GM12864 (cell line): ENCODE measurements at places on chromosomes 5 and 9.

GRCh38 chr5:174189654-174190541 lies 144.4 kb downstream of the NSG2 start:
- DNase-seq: no peak

- DNase-seq: no peak
These were observed 482 bp downstream of the CD14 start for GRCh38 chr5:140632366-140633020.

GRCh38 chr9:14515571-14516198 lies 177.5 kb downstream of the ZDHHC21 start:
- no peak for DNase-seq

- DNase-seq: no peak
These were observed 67.4 kb upstream of the HRH2 start for GRCh38 chr5:175590471-175590881.

DNA sequence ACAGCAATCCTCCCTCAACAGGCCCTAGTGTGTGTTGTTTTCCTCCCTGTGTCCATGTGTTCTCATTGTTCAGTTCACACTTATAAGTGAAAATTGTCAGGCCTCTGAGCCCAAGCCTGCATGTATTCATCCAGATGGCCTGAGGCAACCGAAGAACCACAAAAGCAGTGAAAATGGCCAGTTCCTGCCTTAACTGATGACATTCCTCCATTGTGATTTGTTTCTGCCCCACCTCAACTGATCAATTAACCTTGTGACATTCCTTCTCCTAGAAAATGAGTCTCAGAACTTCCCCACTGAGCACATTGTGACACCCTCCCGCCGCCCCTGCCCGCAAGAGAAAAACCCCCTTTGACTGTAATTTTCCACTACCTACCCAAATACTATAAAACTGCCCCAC lies 17.4 kb upstream of the TRPC7 start:
- DNase-seq: no peak

DNA sequence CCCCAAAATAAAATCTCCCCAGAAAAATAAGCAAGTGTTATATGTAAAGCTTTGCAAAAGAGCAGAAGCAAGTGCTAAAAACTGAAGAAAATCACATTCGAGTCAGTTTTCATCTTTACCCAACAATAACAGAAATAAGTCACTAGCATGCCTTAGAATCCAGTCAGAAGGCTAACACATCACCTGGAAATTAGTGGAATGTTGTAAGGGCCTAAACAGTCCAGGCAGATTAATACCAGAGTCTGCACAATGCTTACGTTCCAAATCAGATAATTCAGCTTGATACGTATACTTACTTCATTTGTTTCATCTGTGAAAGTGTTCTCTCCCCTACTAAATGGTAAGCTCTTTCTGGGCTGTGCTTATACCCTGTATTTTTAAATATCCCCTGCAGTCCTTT lies 42.7 kb downstream of the SUSD1 start:
- no peak for DNase-seq
